ENCODE measurements at places on chromosomes 2 and 18.

- DNase-seq, result no peak
Measured at GRCh38 chr2:180656455-180656847, 324.0 kb upstream of the UBE2E3 start.

DNA sequence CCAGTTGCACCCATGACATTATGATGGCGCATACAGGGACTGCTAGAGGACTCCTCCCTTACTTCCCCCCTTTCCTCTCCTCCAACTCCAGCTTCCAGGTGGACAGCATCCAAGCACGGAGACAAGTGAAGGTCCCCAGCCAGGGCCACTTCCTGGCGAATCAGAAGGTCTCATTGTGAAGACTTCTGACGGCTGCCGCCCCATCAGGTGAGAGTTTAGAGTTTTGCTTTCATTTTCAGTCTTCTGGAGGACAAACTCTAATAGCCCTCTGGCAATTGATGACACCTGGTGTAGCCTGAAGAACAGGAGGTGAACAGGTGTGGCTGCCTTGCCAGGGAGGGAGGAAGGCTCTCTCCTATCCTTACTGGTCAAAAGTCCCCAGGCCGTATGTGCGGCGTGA lies 77.3 kb upstream of the KCNH7 start:
- DNase-seq, result no peak

DNA sequence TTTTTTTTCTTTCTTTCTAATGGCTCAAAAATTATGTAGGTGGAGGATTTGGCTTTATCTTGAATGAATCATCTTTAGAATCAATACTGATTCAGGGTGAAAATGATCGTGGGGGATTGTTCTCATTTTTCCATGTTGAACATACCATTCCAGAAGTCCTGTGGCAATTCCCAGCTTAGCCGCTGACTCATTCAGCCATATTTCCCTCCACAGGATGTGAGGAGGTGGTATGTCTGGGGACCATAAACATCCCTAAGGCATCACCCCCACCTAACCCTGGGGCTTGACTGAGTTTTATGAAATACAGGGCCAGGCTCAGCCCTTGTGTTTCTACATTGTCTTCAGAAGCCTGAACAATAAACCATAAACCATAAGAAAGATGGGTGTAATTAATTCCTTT lies 92.7 kb upstream of the FN1 start:
- no peak for DNase-seq

DNA sequence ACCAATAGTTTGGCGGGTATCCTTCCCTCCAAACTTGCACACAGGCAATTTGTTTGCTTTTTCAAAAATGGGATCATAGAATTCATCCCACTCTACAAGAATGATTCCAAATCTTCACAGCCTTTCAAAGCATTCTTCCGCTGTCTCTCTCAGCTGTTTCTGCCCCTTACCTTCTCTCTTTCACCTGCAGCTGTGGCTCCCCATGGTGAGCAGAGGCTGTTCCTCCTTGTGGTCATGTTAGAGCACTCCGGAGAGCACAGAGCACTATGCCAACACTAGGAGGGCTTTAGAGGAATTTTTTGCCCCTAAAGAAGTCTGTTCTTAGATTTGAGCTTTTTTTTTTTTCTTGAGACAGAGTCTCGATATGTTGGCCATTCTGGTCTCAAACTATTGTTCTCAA lies 30.4 kb downstream of the MTHFD2 start:
- no peak for DNase-seq

GRCh38 chr2:232623768-232624765 lies 9.3 kb upstream of the EFHD1 start:
- DNase-seq, result no peak

DNA sequence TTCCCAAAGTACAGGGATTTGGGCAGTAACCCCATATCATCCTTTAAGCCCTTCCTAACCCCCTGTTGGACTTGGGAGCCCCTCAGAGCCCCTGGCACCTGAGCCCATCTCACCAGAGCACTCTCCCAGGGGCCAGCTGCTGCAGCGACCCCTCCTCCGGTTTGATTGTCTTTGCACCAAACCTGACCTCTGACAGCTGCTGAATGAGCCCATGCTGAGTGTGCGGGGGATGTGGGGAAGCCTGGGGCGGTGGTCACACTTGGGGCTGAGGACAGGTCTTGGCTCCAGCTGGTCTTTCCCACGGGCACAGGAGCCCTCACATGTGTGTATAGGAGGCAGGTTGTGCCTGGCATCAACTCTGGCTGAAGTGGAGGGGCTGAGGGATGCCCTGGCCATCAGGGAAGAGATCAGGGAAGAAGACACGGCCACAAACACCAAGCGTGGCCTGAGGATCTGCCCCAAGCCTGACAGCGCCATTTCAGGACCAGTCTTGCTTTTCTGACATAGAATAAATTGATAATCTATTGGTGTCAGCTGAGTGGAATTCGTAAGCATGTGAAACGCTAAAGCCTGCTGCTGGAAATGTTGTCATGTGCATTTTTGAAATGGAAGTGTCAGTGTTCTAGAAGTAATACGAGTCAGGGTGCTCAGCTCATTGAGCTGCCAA lies 102.4 kb downstream of the ACKR3 start:
- no peak for DNase-seq

- DNase-seq, result no peak
Measured at GRCh38 chr2:156797832-156798231, 361.7 kb downstream of the GPD2 start.

- DNase-seq, result no peak
Measured at GRCh38 chr2:13649918-13650317, 933.2 kb downstream of the TRIB2 start.

GRCh38 chr2:238157506-238158017 lies 1.2 kb upstream of the ERFE start:
- DNase-seq, result no peak

DNA sequence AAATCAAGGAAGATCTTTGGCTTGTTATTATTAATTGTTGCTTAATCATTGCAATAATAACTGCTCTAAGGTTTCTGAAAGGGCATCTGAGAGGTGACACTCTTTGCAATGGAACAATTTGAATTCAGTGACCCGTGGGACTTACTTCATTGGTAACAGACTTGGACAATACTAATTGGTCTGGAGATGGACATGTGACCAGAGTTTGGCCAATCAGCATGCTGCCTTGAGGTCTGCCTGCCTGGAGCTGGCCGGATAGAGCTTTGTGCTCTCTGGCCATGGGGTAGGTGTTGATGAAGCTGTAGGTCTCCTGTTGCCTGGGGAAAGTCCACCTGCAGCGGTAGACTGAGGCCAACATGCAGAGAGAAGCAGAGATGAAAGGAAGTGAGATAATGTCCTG lies 24.0 kb upstream of the VPS4B start:
- no peak for DNase-seq

- no peak for DNase-seq
Measured at GRCh38 chr2:59909147-59909546, 644.3 kb downstream of the BCL11A start.

DNA sequence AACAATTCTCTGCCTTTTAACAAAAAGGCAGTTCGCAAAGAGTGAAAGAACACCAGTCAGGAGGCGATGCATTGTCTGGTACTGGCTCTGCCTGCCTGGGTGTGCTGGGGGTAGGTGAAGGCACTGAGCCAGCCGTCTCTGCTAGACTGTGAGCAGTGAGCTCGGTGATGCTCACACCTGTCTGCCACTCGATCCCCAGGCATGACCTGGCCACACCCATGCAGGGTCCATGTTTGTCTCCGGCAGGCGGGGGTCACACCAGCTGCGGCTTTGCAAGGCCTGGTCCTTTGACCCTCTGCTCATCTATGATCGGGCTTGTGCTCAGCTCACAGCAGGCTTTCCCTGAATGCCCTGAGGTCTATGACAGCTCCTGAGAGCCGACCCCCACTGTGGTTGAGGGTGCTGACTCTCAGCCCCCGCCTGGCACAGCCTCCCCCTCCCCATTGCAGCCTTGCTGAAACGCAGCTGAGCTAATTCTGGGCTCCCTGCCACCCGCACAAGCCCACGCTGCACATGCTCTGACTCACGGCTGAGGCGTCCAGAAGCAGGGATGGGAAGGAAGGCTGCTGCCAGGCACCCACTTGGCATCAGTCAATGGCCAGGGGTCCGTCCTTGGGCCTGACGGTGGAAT lies 23.7 kb downstream of the CRACDL start:
- no peak for DNase-seq

GRCh38 chr2:119393971-119394748 lies 27.4 kb downstream of the DBI start:
- no peak for DNase-seq

GRCh38 chr2:82527124-82527523 lies 1932.0 kb downstream of the SUCLG1 start:
- no peak for DNase-seq

DNA sequence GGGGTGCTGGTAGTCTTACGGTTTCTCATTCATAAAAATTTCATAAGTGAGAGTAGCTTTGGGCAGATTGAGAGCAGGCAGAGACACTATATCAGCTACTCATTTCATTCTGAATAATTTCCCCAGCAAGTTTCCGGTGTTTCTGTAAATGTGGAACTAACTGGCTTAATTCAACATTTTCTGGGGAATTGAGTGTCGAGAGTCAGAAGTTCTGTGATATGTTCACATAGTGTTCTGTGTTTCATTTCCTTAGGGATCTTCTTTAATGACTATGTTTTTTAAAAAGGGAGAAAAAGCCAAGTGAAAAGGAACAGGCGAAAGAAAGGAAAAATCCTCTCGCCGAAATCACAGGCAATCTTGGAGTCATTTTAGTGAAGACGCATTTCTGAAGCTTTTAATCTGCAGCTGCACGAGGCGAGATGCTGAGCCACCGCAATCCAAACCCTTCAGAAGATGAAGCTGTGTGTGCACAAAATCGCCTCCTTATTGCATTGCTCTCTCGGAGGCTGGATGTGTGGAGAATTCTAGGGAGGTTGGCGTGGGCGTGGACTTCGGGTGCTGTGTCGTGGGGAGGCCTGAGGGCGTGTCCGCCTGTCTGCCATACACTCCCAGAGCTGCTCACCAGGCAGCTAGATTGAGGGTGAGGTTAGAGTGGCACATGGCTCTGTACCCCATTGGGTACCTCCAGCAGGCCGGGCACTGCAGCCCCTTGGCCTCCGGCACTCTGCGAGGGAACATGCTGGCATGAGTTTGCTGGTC lies 38.4 kb upstream of the HDAC4 start:
- DNase-seq, result no peak

DNA sequence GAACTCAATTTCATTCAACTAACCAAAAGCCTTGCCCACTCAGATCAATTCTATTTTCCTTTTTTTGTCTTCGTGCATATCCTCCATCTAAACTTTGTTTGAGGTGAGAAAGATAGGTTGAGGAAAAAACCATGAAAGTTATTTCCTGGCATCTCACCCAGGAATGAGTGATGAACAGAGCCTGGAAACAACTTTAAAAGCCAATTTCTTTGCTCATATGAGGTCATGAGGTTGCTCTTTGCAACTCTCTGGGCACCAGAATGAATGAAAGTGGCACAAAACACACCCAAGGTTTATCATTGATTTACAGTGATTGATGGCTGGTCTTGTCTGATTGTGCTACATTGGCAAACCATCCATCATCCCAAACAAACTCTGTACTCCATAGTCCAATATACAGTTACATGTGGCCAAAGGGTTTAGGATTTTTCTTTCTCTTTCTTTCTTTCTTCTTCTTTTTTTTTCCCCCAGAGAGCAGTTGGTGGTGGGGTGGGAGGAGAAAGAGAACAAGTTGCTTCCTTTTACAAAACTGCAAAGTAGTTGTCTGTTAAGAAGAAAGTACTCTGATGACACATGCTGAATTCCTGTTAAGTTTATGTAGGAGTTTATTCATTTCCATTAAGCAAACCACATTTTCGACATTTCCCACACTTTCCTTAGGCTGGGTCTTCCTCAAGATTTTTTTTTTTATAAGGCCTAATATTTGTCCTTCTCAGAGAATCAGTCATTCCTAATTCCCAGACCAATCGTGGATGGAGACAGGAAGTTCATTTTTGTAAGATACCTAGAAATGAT lies 575.9 kb upstream of the ZEB2 start:
- DNase-seq, result no peak

- no peak for DNase-seq
Measured at GRCh38 chr18:10522574-10522973, 3.3 kb upstream of the NAPG start.

- no peak for DNase-seq
Measured at GRCh38 chr2:240351088-240351741, 84.2 kb upstream of the GPC1 start.

- DNase-seq, result no peak
Measured at GRCh38 chr2:65980531-65980930, 454.4 kb upstream of the MEIS1 start.

DNA sequence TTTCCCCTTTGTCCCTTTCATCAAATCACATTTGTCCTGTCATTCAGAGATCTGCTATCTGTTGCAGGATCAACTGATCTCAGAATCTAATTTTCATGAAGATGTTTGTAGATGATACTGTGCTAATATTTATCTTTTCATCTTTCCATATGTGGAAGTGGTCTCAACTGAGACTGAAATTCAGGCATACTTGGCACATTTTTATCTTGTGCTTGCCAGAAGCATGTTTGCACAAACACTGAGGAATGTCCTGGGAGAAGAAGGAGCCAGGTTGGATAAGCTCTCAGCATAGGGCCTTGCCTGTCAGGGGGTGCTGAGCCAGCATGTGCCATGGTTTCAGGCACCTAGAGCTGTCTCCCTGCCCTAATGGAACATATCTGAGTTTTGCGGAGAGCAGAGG lies 24.5 kb upstream of the MMADHC start:
- DNase-seq, result no peak

DNA sequence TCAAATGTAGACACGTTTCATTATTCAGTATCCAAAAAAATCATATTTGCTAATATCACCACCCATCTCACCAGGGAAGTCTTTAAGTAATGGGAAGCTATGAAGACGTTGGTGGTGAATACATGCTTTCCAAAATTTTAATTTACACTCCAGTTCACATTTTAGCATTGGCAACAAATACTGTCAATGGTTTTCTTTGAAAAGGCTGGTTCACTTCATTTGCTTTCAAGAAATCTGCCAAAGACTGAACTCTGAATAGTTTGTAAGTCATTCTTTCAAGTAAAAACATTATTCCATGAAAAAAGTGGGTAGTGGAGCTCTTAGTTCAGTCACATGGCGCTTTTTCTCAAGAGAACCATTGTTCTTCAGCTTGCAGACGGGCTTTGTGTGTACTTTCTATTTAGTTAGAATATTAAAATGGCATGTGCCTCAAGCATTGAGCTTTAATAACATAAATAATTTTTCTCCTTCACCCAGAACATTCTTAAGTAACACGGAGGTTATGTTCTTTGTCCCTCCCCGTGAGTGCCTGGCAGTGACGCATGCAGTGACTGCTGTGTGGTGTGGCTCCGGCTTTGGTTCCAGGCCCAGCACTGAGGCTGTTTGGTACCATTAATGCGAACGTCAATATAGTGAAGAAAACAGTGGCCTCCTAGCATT lies 300.0 kb upstream of the HDAC4 start:
- DNase-seq, result no peak

DNA sequence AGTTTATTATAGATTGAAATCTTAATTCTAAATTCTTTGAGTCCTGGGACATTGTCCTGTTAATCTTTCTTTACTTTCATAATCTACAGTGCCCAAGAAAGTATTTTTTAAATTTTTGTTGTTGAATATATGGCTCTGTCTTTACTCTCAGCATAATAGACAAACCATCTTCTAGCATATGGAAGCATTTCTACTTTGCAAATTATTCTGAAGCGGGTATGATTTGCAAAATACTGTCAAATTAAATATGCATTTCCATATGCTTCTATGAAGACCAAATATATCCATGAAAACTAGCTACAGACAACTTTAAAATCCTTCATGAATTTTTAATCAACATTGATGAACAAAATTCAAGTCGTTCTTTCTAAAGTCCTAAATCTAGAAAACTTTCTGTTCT lies 117.2 kb downstream of the KYNU start:
- no peak for DNase-seq

- DNase-seq, result no peak
Measured at GRCh38 chr18:79949697-79950487, 1.6 kb downstream of the SLC66A2 start.

Data from activated naive CD4-positive, alpha-beta T cell (primary cell).